Hepatic stellate cell (primary cell): ENCODE measurements at places on chromosomes 2 and 18.

GRCh38 chr2:136381722-136382633 is 264.0 kb upstream of the CXCR4 start:
- DNase-seq: no peak

DNA sequence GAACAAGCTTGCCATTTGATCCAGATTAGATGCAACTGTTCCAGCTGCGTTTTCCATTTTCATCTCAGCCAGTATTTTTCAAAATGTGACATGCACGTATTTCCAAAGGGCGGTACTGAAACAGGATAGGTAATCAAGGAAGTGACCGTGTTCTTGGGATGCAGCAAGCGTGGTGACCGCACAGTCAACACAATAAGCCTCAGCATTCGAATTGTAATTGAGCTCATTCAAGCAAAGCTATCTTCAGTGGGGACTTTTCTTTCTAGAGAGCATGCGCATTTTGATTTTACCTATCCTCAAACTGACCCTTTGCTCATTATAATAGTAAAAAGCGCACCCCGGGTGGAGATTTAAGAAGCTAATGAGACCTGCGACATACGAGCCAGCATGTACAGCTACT is 3.4 kb upstream of the ALPP start:
- no peak for DNase-seq

- DNase-seq: no peak
These were observed 172.7 kb downstream of the BCL2 start for GRCh38 chr18:63146828-63147409.

GRCh38 chr2:102061286-102061699 is 69.5 kb downstream of the IL1R2 start:
- DNase-seq: no peak

GRCh38 chr2:219422952-219423534 is 4.9 kb downstream of the DES start:
- no peak for DNase-seq
